ENCODE measurements at places on chromosomes 2 and 18.

GRCh38 chr2:178522950-178523595 lies 42.8 kb downstream of the PLEKHA3 start:
- DNase-seq: peak; percentile 93

DNA sequence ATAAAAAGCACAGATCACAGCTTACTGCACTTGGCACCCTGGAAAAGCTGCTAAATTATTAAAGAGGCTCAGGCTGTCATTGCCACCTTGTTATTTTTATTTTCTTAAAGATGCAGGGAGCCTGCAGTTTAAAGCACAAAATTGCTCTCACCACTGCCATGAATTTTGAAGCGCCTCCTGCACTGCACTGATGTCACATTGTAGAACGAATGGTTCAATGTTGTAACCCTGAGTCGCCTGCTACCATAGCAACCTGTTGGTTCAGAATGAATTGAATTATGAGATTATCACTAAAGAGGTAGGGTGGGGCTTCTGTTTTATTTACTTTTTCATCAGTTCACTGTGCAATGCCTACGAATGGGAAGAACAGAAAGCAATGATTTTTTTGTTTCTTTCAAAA lies 16.5 kb downstream of the SCG2 start:
- peak; percentile 47 for DNase-seq

- DNase-seq: no peak
Observed at GRCh38 chr2:237501892-237502513, 15.0 kb downstream of the MLPH start.

GRCh38 chr2:54671010-54671409 lies 52.5 kb upstream of the EML6 start:
- no peak for DNase-seq

DNA sequence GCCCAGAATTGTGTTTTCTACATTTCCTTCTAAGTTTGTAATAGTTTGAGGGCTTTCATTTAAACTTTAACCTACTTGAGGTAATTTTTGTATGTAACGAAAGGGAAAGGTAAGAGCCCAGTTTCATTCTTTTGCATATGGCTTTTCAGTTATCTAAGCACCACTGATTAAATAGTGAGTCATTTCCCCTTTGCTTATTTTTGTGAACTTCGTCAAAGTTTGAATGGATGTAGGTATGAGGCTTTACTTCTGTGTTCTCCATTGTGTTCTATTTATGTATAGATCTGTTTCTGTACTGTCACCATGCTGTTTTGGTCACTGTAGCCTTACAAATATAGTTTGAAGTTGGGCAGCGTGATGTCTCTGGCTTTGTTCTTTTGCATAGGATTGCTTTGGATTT lies 944.8 kb upstream of the CNTNAP5 start:
- no peak for DNase-seq

DNA sequence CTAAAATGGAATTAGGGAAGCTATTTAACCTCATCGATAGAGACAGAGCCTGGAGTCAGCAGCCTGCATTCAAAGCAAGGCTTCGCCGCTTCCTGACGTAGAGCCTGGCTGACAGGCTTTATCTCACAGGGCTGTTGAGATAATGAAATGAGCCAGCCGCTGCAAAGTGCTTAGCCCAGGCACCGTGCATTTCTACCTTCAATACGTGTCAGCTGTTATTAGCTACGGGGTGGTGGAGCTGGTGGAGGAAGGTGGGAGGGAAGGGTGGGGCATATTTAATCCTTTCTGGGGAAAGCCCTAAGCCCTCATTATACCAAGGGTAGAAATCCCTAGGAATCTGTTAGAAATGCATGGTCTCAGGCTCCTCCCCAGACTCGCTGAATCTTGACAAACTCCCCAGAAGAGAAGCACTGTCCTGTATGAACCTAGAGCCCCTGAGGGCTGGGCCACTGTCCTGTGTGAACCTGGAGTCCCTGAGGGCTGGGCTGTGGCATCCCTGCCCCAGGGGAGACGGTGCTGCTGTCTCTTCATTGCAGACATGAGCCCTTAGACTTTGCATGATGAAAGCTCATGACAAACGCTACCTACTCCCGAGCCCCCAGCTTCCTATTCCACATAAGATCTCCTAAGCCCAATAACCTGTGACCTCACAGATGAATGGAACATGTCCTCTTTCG lies 72.4 kb downstream of the ALPK2 start:
- DNase-seq: peak; percentile 83

DNA sequence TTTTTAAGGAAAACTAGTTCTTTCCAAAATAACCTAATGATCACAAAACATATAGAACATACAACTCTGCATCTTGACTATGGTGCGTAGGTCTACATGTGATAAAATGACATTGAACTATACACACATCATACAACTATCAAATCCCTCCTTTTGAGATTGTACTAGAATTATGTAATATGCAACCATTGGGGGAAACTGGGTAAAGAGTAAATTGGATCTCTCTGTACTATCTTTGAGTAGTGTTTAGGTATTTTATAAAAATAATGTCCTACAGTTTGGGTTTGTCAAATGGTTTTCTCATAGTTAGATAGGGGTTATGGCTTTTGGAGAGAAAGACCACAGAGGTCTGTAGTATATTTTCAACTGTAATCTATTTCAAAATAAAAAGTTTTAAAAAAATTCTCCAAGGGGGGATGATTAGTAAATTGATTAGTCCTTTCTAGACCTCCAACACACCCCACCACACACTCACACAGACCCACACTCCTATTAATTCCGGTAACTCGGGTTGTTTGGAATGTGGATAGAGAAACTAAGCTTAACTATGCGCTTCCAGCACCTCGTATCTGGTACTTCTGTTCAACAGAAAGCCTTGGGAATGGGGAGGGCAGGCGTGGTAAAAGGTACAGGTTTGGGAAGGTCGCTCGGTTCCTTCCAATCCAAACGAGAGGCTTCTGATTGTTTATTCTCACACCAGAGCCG lies 695 bp upstream of the BIRC6 start:
- DNase-seq: no peak

DNA sequence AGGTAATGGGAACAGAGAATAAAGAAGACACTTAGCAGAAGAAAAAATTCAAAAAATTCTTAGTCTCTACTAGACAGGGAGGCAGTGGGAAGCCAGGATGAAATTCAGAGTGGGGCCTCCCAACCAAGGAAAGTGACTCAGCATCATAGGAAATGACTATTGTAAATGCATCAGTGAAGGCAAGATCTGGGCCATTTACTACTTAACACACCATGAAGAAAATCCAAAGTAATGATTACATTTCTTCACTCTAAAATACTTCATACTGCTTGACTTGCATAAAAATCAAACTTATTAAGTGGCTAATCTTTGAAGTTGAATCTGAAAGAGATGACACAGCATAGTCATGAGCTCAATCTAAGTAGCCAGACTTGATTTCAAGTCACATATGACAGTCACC lies 405.8 kb upstream of the SLC39A10 start:
- DNase-seq: no peak

GRCh38 chr18:24397131-24397693 lies 412 bp downstream of the OSBPL1A start:
- DNase-seq: peak; percentile 65

DNA sequence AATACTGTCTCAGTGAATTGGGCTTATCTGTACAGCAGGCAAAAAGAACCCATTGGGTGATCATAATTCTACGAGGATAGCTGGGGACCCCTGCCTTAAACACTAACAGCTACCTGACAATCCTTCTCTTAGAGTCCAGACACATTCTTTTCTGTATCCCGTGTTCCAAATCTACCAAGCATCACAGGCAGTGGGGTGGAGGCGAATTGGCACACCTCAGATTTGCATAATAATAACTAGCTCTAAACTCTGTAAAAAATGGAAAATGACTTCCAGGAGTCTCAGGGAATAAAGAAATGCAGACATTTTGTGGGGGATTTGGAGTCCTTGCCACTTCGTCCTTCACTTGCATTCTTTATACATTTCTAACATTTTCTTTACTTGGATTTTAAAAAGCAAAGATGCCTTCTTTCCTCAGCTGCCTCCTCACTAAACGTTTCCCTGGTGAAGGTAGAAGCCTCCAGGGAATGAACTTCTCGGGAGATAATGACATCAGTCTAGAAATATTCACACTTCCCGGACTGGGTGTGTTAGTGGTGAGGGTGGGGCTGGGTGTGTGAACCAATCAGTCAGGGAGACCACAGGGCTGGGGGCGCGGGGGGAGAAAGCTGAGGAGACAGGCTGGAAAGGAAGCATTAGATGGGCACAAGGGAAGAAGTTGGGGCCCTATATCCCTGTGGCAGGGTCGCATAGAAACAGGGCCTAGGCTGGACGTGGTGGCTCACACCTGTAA lies 59.1 kb upstream of the BOD1L2 start:
- peak; percentile 31 for DNase-seq

DNA sequence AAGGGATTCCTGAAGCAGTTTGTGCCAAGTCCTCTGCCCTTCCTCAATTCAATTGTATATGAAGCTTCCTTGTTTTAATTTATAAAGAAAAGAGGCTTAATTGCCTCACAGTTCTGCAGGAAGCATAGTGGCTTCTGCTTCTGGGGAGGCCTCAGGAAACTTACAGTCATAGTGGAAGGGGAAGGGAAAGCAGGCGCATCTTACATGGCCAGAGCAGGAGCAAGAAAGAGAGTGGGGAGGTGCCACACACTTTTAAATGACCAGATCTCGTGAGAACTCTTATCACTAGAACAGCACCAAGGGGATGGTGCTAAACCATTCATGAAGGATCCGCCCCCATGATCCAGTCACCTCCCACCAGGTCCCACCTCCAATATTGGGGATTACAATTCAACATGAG lies 114.2 kb downstream of the SGPP2 start:
- DNase-seq: no peak

DNA sequence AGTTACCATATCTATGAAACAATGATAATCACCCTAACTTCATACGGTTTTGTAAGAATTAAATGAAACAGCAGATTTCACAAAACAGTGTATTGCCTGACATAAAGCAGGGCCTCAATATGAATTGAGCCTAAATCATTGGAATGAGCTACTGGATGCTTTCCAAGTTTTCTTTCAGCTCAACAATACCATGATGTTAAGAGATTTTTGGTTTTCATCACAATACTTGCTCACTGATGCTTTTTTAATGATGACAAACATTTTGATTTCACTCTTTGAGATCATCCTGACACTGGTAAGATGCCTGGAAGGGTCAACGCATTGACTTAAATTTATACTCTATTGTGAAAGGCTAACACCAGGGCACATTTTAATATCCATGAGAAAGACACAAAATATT lies 377.5 kb downstream of the ZNF521 start:
- no peak for DNase-seq

DNA sequence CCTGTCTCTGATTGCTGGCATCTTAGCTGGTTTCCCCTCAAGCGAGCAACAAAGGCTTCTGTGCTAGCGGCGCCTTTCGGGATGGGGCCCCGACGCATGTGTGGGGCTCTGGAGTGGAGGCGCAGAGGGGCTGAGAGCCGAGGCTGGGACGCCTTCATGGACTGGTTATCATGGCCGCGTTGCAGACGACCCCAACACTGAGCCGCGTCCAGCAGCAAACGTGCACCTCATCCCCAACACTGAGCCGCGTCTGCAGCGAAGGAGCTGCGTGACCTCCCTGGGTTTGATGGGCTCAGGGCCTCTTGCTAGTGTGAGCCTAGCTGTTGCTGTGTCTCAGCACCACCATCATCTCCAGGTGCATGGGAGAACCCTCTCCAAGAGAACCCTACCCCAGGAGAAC lies 123.7 kb upstream of the CTDP1 start:
- DNase-seq: no peak

DNA sequence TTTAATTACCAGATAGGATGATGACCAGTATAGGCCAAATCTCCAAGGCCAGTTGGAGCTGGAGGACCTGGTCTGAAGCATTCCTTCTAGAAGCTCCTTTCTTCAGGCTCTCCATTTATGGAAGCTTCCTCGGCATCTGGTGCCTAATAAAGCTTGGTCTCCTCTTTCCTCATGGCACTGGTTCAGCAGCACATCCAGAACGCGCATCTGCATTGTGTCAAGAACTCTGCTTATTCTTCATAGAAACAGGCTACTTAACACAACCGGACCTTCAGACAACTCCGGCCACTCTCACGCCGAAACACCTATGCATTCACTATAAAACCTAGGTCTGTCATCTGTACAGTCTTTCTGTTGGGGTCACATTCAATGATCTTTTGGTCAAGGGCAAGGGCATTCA lies 99.8 kb downstream of the COL6A3 start:
- no peak for DNase-seq

GRCh38 chr2:150526827-150527226 lies 39.4 kb upstream of the RND3 start:
- DNase-seq: peak; percentile 82

GRCh38 chr2:60741576-60741975 lies 14.5 kb upstream of the PAPOLG start:
- DNase-seq: no peak

GRCh38 chr2:158172719-158173118 lies 71.0 kb downstream of the UPP2 start:
- DNase-seq: no peak

GRCh38 chr18:22789600-22789999 lies 143.5 kb upstream of the RBBP8 start:
- DNase-seq: no peak

GRCh38 chr2:235366807-235367206 lies 127.0 kb upstream of the AGAP1 start:
- no peak for DNase-seq

DNA sequence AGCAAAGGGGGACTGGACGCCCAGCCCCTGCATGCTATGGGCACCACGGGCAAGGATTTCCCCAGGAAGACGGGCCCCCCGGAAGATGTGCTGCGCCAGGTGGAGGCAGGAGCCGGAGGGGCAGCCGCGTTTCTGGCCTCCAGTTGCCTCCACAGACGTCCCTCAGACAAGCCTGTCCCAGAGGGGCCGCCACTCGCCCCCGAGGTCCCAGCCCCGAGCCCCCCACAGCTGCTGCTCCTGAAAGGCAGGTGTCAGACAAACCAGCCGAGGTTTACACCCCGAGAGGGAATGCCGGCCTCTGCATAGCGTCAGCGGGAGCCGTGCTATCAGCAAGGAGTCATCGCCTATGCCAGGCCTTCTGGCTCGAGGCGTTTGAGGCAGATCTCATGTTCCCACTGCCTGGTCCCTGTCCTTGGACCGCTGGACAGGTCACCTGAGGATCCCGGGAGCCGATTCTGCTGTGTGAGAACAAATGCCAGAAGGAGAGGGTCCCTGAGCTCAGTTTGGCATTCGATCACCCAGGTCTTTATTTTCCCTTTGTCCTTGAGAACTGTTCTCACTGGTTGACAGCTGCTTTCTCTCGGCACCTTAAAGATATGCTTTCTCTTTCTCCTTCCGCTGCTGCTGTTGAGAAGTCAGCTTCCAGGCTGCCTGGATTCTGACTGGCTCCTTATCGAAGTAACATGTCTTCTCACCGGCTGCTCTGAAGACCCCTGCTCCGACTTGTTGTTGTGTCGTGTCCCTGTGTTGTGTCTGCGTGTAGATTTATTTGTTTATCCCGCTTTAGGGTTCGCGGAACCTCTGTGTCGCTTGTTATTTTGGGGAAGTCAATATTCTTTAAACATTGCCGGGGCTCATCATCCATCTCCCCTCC lies 20.6 kb downstream of the CROCC2 start:
- no peak for DNase-seq

DNA sequence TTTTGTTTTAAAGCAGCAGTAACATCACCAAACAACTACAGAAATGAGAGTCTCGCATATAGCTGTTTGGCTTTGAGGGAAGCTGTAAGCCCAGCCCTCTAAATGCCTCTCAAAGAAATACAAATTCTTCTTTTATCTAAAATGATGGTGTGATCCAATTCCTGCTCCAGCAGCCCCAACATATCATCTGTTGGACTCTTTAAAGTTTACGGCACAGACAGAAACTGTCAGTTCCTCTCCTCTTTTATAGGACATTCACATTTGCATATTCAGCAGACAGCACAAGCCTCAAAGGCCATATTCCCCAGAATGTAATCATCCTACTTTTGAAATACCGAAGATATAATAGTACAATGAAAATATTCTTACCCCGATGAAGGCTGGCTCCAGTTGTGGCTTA lies 216.9 kb upstream of the REV1 start:
- no peak for DNase-seq

Measured in hepatocyte (in vitro differentiated cells).